ENCODE measurements at places on chromosomes 2 and 18.

- DNase-seq, result no peak
Measured at GRCh38 chr2:53629001-53629400, 138.6 kb upstream of the CHAC2 start.

GRCh38 chr2:56510610-56511009 is 326.8 kb downstream of the CCDC85A start:
- DNase-seq, result no peak

DNA sequence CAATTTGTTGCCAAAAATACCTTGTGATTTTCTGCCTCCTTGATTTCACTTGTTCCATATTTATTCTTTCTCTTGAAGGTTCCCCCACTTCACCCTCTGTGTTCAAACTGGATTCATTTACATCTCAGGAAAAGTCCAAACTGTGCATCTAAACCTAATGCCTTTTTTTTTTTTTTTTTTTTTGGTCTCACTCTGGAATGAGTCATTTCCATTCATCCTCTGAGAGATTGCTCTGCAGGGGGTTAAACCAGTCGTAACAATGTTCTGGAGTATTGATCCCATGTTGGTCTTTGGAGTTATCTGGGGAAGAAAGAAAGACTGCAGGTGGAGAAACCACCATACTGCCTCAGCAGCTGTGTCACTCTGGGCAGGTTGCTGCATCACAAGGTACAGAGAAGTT is 119.7 kb downstream of the TACR1 start:
- no peak for DNase-seq

DNA sequence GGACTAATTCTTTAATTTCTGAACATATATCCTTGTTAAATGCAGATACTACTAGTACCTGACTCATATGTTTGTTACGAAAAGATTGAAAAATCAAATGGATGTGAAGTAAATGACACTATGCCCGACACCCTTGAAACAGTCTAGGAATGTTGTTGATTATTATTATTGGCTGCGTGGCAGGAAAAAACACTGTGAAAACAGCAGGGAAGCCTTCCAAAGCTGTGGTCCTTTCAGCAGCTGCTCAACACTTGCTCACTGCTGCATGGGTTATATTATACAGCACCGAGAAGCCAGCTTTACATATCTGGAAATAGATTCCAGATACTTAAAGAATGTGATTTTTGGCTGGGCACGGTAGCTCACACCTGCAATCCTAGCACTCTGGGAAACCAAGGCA is 26.5 kb downstream of the CRYGD start:
- DNase-seq, result no peak

DNA sequence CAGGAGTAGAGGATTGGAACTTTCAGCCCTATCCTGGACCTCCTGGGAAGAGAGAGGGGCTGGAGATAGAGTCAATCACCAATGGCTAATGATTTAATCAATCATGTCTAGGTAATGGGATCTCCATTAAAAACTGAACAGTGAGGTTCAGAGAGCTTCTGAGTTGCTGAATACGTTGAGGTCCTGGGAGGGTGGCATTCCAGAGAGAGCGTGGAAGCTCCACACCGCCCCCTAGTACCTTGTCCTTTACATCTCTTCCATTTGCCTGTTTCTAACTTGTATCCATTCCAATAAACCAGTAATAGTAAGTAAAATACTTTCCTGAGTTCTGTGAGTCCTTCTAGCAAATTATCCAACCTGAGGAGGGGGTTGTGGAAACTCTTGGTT is 101.7 kb downstream of the B3GNT2 start:
- DNase-seq, result no peak

GRCh38 chr2:44267269-44267795 is 7.9 kb upstream of the SLC3A1 start:
- no peak for DNase-seq

Data from activated naive CD4-positive, alpha-beta T cell (primary cell).